ENCODE measurements at places on chromosomes 7 and 10.
A peak's percentile ranks its signal among the peaks of the same experiment; 100 is the strongest.

- no peak for DNase-seq
These were observed 293.4 kb upstream of the VWC2 start for GRCh38 chr7:49479936-49480544.

DNA sequence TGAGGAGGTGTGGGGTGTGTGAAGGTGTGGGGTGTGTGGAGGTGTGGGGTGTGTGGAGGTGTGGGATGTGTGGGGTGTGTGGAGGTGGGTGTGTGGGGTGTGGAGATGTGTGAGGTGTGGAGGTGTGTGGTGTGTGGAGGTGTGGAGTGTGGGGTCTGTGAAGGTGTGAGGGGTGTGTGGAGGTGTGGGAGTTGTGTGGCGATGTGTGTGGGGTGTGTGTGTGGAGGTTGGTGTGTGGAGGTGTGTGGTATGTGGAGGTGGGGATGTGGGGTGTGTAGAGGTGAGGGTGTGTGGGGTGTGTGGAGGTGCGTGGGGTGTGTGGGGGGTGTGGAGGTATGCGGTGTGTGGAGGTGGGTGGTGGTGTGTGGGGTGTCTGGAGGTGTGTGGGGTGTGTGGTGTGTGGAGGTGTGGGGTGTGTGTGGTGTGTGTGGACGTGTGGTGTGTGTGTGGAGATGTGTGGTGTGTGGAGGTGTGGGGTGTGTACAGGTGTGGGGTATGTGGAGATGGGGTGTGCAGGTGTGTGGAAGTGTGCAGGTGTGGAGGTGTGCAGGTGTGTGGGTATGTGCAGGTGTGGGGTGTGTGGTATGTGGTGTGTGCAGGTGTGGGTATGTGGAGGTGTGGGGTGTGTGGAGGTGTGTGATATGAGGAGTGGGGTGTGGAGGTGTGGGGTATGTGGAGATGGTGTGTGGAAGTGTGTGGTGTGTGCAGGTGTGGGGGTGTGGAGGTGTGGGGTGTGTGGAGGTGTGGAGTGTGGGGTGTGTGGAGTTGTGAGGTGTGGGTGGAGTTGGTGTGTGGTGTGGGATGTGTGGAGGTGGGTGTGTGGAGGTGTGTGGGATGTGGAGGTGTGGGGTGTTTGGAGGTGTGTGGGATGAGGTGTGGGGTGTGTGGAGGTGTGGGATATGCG, 34.5 kb downstream of the SPDYE17 start:
- no peak for DNase-seq

DNA sequence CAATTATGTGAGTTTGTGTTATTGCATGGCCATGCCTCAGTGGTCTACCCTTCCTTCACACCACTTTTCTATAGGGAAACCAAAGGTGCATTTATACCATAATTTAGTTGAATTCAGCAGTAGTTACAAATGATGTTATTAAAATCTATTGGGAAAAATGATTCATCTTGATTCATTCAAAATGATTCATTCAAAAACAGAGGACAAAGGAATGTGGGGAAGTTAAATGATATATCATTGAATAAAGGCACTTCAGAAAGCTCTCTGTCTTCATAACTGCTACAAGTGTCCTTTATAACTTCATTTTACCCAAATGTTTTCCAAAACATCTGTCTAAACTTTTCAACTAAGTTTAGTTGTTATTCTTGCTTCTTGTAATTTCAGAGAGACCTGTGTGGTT, 722.9 kb downstream of the GRM8 start:
- DNase-seq, result no peak

- peak; percentile 11 for DNase-seq
These were observed 692.6 kb downstream of the ZWINT start for GRCh38 chr10:55668326-55668922.

- no peak for DNase-seq
These were observed 347.2 kb downstream of the CALN1 start for GRCh38 chr7:72064916-72065315.

- DNase-seq, result no peak
These were observed 74.3 kb upstream of the ASAH2 start for GRCh38 chr10:50325449-50326171.

- DNase-seq, result no peak
These were observed 19.0 kb downstream of the TRIM56 start for GRCh38 chr7:101104193-101104713.

- no peak for DNase-seq
These were observed 806.9 kb downstream of the TNS3 start for GRCh38 chr7:46775020-46775419.

DNA sequence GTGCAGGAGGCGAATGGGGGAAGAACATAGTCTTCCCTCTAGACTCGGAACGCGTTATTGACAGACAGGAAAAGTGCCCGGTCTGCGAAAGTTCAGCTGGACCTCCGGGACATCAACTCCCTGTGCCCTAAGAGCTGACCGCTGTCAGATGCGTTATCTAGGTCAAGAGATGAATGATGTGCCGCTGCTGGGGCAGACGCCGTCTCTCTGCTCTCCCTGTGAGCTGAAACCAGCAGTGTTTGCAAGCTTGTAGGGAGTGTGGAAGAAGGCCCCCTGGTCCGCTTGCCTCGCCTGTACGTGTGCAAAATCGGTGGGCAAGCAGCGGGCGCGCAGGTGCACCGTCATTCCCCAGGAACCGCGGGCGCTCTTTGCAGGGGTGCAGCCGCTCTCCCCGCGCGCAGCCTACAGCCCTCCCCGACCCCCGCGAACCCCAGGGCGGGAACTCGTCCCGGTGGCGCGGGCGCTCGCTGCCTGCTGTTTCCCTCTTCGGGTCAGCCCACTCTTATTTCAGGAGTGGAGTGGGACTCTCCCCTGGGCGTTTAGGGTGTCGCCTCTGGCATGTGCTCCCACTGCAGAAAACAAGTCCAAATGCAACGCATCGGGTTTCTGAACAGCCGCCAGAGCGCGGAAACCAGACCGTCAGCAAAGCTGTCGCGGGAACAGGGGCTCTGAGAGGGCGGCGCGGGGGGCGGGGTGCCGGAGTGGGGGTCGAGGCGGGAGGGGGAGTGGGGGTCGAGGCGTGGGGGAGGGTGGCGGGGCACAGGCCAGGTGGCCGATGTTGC, 1.8 kb upstream of the PFKFB3 start:
- peak; percentile 69 for DNase-seq

- DNase-seq, result peak; percentile 48
These were observed 95.7 kb downstream of the SLIT1 start for GRCh38 chr10:97090035-97090434.

GRCh38 chr10:132875435-132875834, 66.9 kb downstream of the CFAP46 start:
- DNase-seq, result no peak

Data from SK-N-DZ (cell line).